ENCODE measurements at places on chromosomes 5 and 9.
A peak's percentile ranks its signal among the peaks of the same experiment; 100 is the strongest.

DNA sequence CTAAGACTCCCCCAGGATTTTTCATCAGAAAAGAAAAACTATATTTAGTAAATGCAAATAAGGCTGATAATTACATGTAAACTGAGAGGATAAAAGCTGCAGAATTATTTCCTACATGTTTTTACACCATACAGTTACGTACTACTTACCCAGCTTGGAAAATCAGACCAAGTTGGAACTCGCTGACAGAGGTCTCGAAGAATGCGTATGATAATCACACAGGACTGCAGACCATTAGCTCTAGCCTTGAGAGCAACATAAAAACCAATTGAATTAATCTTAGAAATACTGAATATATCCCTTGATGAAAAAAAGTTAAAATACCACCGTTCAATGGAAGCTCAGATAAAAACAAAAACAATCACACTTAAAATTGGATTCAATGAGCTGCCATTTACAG, 65.6 kb downstream of the ZFR start:
- DNase-seq, result no peak

GRCh38 chr9:74379718-74380117, 117.4 kb upstream of the RORB start:
- peak; percentile 42 for DNase-seq

GRCh38 chr9:23766613-23767012, 59.4 kb downstream of the ELAVL2 start:
- DNase-seq, result no peak

DNA sequence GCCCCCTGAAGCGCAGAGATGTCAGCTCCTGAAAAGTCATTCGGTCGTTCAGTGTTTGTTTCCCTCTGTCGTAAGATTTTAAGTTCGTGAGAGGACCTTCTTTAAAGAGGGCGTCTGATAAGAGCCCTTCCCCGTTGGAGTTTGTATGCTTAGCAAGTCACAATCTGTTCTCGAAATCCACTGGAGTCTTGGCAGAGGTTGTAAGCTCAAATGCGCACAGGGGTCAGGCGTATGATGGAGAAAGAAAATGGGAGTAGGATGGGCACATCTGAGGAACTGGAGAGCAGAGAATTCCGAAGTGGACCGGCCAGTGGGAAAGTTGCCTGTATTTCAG, 710 bp downstream of the HSD17B4 start:
- peak; percentile 12 for DNase-seq

DNA sequence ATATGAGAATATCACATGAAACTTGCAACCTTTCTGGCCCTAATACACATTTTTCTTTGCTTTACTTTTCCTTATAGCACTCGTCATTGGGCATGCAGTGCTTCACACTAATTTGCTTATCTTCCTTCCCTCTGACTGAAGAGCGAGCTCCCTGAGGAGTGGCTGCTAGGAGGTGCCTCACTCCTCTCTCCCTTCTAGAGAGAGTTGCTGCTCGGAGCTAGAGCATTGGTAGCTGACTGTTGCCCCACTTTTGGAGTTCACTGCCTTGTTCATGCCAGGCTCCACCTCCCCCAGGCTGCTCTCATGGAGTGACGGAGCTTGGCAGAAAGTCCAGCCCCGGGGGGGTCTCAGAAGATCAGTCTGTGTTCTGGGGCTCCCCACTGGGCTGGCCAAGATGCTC, 413.2 kb downstream of the MED10 start:
- DNase-seq, result no peak
